GM04504 (cell line): ENCODE measurements at places on chromosomes 7 and 10.

DNA sequence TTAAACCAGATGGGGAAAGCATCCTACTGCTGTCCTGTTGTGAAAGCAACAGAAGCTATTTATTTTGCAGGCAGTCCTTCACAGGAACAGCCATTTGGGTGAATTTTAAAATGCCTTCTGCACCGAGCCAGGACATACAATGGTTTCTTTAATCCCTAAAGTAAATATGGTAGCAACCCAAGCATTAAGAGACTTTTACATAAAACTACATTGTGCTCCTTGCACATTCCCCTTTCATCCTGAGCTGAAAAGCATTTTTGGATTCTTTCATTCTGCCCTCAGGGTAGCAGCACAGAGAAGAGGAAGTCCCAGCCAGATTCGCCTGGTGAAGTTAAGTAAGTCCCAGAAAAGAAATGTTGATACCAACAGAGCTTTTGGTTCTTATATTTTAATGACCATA is 84.0 kb upstream of the FAM3C start:
- DNase-seq = no peak

GRCh38 chr10:78747401-78748234 is 321.1 kb upstream of the ZMIZ1 start:
- no peak for DNase-seq

GRCh38 chr7:6575281-6576023 is 1.8 kb upstream of the ZDHHC4 start:
- DNase-seq = no peak

- DNase-seq = no peak
Measured at GRCh38 chr10:130423455-130424305, 287.5 kb downstream of the GLRX3 start.

DNA sequence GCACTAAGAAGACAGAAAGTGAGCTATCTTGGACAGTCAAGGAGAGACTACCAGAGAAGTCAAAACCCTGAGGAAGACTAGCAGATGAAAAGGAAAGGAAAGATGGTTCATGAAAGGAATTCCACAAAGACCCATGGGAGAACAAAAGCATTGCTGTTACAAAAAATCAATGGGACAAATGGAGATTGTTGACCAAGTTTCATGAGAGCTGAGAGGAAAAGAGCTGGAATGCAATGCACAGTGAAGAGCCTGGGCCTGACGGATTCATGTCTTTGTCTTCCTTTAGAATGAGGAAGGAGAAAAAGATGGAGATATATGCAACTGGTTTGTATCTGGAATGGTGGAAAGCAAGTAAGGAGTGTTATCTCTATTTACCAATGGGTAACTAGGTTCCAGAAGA is 17.3 kb downstream of the TMEM243 start:
- DNase-seq = no peak

- no peak for DNase-seq
Measured at GRCh38 chr10:99941942-99942820, 67.6 kb downstream of the DNMBP start.

- DNase-seq = no peak
Measured at GRCh38 chr10:80476685-80477084, 22.6 kb downstream of the TSPAN14 start.

GRCh38 chr7:117202511-117202910 is 120.3 kb downstream of the WNT2 start:
- no peak for DNase-seq

GRCh38 chr7:4073052-4073451 is 609.0 kb upstream of the FOXK1 start:
- no peak for DNase-seq

DNA sequence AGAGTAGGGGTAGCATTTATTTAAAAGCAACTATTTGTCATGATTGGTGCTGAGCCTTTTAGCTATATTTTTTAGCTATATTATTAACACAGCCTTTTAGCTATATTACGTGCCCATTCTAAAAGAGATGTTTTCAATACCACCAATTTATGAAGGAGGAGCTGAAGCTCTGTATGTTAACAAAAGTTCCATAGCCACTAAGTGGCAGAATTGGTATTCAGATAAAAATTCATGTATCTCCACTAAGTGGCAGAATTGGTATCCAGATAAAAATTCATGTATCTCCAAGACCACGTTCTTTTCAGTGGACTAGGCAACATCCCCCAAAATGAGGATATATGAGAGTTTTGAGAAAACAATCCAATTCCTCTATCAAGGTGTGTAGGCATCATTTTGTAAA is 268.6 kb downstream of the HGF start:
- no peak for DNase-seq

DNA sequence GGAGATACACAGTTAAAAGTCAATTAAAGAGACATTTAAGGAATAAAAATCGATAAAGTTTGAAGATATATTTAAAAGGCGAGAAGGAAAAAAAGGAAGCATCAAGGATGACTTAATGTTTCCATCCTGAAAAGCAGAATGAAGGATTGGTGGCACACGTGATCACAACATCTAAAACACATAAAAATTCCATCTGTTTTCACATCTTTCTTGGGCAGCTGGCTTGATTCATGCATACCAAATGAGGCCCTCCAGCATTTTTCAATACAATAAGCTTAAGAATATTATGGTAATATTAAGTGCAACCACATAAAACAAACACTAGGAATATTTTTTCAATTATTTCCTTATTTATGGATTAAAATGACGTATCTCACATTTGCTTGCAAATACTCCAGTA is 112.6 kb downstream of the TPK1 start:
- DNase-seq = no peak

DNA sequence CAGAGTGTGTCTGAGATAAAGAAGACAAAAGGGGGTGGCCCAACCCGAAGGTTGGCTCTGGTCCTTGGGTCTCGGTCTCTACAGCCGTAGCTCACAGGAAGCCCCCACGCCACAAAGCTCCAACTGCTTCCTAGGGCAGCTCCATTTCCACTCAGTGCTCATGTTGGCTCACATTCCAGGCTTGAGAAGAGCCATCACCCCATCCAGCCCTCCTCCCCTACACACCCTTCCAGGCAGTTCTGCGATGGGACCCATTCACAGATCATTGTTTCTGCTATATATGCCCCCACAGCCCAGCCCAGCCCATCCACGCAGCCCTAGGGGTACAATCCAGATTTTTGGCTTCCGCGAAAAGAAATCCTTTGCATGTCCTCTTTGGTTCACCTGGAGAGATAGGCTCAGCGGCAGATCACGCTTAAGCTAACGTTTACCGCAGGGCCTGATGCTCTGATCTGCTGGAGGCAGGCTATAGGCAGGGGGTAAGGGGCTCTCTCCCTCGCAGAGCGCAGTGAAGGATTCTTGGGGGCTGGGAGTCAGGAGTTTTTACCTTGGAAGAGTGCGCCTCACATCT is 6.2 kb upstream of the HOXA11 start:
- no peak for DNase-seq

DNA sequence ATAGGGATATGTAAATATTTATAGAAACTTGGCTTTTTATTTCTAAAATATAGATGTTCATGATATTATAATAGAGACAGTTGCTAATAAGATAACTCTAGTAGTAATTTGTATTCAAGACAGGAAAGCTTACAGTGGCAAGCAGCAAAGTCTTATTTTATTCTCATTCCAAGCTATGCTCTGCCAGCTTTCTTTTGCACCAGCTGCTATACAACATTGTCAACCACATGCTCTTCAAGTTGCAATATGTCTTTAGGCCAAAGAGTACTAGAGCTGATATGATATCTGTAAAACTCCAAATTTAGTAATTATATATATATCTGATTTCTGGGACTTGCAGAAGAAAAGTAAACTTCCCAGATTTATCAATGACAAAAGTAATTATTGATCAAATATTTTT is 350.1 kb downstream of the HGF start:
- no peak for DNase-seq

DNA sequence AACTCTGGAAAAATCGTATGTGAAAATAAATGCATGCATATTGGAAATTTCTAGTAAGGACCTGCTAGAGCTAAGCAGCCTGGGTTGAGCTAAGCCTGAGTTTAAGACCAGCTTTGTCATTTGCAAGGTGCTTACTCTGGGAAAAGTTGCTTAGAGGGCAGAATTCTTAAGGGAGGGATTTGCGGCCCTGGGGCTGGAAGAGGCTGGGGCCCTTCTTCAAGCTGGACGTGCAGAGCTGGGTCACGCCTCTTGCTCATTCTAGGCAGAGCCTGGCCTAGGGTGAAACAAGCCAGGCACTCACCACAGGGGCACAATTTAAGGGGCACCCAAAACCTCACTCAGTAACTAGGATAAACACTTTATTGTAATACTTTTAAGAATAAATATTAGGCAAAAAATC is 137.2 kb downstream of the ARHGAP22 start:
- no peak for DNase-seq

GRCh38 chr10:43249962-43250614 is 16.8 kb downstream of the RASGEF1A start:
- DNase-seq = no peak

DNA sequence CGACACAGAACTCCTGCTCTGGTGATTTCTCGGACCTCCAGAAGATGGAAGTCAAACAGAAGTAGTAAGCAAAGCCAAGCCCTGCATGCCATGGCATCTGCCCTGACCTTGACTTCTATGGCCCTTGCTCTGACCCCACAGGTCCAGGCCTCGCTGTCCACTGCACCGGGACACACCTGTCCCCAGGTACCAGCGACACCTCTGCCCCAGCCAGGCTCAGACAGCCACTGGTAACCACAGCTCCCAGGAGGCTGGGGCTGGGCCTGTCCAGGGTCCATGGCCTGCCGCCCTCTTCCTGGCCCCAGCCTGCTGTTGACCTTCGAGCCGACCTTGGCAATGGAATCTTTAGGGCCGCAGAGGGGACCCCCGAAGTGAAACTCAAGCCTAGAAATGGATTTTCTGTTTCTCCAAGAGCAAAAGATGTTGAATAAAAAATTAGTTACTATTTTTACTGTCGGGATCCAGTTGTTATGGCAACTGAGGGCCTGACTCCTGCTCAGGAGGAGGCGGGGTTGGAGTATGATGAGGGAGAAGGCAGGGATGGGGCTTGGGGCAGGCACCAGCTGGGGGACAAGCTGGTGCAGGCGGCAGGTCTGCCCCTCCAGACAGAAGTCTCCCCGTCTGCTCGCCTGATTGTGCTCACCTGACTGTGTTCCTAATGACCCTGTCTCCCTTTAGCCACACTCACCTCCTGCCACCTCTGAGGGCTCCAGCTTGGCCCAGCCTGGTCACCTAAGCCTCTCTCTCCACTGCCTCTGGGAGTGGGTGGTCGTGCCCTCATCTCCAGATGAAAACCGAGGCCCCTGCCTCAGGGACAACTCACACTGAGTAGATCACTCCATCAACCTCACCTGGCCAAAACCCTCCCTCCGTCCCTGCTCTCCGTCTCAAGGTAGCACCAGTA is 4.1 kb upstream of the MMD2 start:
- DNase-seq = no peak

- DNase-seq = no peak
Measured at GRCh38 chr7:138630059-138630610, 71.0 kb downstream of the SVOPL start.

GRCh38 chr7:31022726-31023125 is 29.4 kb upstream of the ADCYAP1R1 start:
- no peak for DNase-seq

DNA sequence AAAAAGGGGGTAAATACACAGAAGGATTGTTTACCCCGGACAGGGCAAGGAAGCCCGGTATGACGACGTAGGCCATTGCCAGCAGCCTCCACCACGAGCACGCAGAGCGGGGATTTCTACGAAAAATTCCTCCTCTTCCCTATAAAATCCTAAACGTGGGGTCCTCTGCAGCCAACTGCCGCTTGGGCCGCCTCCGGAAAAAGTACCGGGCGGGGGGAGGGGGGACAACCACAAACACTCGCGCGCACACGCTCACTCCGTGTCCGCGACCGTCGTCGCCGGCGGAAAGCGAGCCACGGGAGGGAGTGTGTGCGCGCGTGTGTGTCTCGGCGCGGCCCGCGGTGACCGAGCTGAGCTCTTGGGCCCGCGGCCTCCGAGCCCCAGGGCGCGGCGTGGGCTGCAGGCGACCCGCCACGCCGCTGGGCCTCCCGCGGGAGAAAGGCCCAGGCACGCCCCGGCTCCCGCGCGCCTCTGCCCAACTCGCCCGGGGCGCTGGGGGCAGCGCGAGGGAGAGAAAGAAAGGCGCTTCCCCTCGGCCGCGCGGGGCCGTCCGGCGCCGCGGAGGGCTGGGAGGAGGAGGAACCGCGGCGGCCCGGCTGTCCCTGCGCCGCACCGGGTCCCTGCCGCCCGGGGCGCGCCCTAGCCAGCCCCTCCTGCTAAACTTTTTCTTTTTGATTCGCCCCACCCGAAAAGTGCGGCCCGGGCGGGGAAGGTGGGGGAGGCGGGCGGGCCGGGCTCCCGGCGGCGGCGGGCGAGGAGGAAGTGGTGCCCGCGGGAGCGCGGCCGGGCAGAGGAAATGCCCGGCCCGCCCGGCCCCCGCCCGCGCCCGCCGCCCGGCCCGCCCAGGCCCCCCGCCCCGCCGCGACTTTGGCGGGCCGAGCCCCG is 1.5 kb downstream of the CTBP2 start:
- DNase-seq = peak; percentile 38

GRCh38 chr10:95571390-95571789 is 10.2 kb upstream of the SORBS1 start:
- DNase-seq = no peak

DNA sequence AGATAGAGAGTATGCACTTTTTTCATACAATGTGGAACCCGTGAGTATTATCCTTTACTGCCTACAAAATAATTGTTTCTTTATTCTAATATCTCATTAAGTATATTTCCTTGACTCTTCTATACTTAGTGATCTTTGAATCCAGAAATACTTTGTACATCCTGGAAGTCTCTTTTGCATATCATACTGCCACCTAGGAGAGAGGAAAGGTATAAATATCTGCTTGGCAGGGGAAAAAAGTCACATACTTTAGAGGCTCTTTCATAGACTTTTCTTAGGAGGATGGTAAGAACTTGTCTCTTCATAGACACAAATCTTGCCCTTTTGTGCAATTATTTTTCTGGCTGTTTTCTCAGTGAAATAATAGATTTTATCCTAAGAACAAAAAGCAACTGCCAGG is 436.0 kb downstream of the PAXIP1 start:
- DNase-seq = no peak

DNA sequence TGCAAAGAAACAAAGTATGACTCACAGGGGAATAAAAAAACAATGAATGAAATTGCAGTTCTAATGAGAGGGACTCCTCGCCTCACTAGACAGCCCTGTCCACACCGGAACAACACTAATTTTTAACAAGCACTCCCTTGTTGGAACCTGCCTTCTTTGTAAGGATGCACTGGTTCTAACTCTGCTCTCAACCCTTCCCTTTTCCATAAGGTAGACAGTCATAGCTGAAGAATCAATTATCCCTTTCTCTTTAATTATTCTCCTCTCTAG is 65.1 kb downstream of the TSPAN12 start:
- no peak for DNase-seq
